Activated naive CD4-positive, alpha-beta T cell treated with Interleukin-2 at 50 U/mL for 16 hours (primary cell): ENCODE measurements at places on chromosomes 13 and 19.

- DNase-seq: no peak
Observed at GRCh38 chr19:50559636-50560035, 8.6 kb downstream of the LRRC4B start.

GRCh38 chr19:55341595-55342531, 2.2 kb downstream of the KMT5C start:
- DNase-seq: no peak

DNA sequence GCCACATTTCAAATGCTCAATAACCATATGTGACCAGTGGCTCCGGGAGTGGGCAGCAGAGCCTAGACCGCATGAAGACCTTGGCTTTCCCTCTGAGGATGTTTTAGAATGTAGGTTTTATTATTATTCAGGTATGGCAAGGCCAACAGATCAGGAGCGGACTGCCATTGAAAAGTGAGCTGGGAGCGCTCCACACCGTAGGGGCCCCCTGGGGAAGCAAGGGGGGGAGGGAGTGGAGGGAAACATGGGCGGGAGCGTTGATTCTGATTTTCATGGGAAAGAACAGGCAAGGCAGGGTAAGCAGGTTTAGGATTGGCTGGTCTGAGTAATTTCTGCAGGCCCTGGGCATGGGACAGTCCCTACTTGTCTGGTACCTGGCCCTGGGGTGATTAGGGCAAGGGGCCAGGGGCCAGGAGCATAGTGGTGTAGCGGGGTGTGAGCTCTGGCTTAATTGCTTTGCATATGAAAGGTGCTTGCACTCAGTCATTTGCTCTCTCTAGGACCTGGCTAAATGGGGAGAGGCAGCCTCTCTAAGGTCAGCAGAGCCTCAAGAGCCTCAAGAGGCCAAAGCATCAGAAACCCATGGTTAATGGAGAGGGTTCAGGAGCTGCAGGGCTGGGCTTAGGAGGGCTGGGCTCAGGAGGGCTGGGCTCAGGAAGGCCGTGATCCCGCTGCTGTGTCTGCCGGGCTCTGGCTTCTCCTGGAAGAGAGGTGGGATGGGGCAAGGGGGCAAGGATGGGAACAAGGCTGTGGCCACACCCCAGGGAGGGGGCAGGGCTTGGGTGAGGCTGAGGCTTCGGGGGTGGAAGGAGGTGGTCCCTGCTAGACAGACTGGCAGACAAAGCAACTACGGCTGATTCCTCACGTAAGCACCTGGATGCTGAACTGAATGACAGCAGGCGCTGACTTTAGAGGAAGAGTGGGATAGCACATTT, 82.0 kb upstream of the WASF3 start:
- DNase-seq: no peak

DNA sequence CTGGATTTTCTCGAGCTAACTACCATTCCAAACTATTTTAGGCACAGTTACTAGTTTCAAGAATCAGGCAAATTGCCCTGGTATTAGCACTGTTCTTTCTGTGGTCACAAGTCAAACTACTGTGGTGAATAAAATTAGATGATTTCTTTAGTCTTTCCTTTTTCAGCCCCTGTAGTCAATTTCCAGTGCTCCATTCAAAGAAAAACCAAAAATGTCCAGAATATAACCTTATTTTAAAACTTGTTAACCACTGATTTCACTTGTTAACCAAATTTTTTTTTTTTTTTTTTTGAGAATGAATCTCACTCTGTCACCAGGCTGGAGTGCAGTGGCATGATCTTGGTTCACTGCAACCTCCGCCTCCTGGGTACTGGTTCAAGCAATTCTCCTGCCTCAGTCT, 50.6 kb upstream of the USPL1 start:
- no peak for DNase-seq

DNA sequence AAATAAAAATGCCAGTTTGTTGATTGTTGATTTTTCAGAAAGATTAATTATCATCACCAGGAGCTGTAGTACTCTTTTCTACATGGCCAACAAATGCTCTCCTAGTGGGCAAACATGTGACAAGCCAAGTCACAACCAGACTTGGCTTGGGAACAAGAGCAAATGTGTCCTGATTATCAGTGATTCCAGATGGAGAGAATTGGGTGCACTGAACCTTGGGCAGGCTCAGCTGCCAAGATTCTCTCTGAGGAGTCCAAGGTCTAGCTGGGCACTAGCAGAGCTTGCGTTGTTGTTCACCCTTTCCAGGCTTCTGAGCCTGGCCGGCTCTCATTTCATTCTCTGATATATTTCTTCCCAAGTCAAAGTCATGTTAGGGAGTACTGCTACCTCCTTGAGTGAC, 27.3 kb upstream of the GPI start:
- no peak for DNase-seq
